ENCODE measurements at places on chromosomes 6 and 20.

DNA sequence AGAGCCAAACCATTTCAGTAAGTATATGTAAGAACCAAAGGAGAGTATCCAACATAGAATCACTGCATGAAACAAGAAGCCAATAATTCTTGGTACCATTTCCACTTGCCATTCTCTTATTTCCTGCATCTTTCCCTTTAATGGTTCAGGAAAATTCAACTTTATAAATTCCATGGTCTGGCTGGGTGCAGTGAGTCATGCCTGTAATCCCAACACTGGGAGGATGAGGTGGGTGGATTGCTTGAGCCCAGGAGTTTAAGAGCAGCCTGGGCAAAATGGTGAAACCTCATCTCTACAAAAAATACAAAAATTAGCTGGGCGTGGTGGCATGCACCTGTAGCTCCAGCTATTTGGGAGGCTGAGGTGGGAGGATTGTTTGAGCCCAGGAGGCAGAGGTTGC, 21.2 kb downstream of the NHLRC1 start:
- no peak for DNase-seq

GRCh38 chr6:28725890-28726348, 197.9 kb downstream of the TRIM27 start:
- DNase-seq = no peak

- DNase-seq = no peak
Observed at GRCh38 chr6:44042989-44043478, 84.2 kb downstream of the MRPL14 start.

DNA sequence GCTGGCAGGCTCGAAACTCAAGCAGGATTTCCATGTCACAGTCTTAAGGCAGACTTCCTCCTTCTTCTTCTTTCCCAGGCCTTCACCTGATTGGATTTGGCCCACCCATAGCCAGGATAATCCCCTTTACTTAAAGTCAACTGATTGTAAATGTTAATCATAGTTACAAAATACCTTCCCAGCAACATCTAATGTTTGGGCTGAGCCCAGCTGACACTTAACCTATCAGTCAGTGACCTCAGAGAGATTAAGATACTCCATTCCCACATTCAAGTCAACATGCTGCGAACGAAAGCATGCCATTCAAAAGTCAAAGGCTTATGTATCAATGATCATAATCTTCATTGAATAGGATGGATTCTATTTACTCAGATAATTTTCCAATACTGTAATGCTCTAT, 16.0 kb downstream of the MAP7 start:
- no peak for DNase-seq

Measured in thymus (tissue), 14 donors.